ENCODE measurements at places on chromosomes 3 and 15.
A peak's percentile ranks its signal among the peaks of the same experiment; 100 is the strongest.

DNA sequence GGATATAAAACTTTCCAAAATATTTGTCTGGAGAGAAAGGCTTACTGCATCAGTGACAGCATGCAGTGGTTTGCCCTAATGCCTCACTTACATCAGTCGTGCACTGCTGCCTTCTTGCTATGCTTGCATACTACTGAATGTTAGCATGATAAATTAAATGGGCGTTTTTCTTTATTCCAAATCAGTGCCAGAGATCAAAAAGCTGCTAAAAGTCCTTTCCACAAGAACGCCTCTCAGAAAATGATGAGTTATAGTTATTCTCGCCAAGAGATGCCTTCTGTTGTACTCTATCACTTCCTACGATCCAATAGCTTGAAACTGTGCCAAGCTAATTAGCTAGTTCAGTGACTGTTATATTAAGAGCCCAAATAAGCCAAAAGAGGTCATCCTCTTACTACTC lies 345.8 kb upstream of the ROBO2 start:
- DNase-seq = no peak

GRCh38 chr15:57495041-57495440 lies 96.7 kb upstream of the MYZAP start:
- DNase-seq = no peak

DNA sequence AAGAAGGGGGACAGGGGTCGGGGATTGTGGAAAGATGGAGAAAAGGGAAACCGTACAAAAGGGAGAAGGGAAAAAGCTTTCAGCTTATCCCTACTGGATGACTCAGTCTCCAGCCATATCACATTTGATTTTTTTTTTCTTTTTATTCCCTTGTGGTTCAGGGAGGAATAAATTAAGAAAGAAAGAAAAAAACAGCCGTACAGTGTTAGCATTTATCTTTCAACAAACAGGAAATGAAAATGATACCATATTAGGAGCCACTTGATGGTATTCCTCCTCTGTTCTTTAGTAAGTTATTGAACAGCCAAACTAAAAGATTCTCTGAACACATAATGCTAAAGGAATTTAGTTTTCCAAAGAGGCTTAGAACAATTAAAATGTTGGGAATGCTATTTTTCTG lies 594.4 kb downstream of the FOXP1 start:
- no peak for DNase-seq

DNA sequence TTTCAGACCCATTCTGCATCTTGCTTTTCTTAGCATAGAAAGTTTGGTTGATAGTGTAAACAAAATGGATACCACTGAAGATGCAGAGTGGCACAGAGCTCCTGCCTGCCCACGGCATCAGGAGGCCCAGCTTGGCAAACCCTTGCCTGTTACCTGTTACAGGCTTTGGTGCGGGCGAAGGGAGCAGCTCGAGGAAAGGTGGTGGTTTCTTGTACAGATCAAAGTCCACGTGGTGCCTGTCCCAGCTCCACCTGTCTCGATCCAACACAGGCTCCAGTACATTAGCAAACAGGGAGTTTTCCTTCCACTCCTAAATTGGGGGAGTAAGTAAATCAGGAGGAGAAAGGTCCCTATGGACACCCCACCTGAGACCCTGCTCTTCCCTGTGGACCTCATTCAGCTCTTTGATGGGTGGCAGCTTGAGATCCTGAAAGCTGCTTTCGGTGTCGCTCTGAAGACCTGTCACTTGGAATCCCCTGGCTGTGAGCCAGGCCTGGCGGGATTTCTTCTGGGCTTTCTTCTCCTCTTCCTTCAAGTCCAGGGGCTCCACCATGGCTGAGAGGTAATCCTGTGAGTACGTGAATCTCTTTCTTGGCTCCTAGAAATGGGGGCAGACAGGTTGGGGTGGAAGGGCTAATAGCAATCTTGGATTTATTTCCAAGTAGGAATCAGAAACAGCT lies 35.7 kb downstream of the ACAD9 start:
- no peak for DNase-seq

DNA sequence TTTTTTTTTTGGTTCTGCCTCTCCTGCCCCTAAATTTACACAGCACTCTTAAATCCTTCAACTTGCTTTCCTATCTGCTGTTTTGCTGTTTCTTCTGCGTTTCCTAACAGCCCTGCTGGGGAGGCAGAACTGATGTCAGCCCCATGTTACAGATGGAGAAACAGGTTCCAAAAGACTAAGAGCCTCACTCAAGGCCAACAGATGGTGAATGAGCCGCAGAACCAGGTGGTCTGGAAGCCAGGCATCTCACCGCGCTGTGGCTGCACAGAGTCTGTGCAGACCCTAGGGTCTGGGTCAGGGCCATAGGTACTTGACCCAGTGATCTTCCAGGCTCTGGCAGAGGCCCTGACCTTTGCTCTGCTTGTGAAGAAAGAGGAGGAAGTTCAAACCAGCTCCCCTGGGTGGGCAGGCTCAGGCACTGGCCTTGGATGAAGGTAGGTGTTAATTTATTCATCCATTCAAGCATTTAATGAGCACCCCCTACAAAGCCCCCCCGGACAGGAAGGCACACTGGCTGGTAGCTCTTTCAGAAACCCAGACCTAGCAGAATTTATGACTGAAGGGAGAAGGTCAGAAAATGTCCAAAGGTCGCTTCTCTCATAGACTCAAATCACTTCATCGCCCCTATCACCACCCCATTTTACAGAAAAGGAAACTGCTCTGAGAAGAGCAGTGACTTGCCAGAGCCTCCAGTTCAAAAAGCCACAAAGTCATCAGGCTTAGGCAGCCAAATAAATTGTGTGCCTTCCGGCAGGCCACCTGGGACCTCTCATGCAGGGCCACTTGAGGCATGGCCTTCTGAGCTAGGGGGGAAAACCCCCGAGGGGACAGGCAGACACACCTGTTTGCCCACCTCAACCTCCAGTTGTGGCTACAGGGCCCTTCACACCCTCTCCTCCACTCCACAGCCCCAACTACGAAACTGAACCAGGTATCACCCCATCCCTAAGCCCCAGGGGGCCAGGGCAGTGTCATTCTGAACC lies 2.7 kb downstream of the CHDH start:
- no peak for DNase-seq

DNA sequence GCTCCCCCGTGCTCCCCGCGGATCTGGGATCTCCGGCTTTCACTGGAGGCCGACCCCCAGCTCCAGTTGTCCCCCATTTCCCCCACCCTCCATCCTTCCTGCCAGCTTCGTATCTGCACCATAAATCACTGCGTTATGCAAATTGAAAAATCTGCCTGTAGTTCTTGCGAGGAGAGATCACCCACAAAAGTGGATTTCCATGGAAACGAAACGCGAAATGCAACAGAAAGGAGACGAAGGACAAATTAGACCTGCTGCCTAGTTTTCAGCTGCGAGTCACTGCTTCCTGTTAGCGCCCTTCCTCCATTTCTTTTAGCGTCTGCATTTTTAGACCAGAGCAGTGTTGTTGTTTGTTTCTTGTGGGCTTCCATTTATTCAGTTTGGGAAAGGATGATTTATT lies 127.1 kb upstream of the ATP10A start:
- no peak for DNase-seq

GRCh38 chr15:71106802-71107500 lies 8.3 kb upstream of the THSD4 start:
- DNase-seq = no peak

GRCh38 chr3:123884203-123884831 lies at the start of gene MYLK:
MYLK (minus strand) TSS chr3:123884332; CDS start chr3:123793841, 90,491 bp downstream.
- DNase-seq = peak; percentile 8

- no peak for DNase-seq
Measured at GRCh38 chr15:95091444-95091843, 860.1 kb downstream of the MCTP2 start.

DNA sequence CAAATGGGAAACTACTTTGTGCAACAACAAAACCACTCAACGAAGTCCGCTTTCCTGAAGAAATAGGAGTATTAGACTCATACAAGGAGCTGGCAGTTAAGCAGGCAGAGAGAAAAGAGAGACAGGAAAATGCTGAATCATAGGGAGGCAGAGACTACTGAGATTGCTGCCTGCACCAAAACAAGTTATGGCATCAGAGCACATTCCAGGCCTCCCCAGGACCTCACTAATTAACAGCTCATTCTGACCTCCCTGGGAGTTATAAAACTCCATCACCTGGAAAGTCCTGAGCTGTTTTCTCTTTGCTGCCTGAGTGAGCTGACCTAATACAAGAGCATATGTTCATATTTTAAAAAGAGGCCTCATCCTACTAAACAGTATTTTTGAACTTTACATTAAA lies 741.0 kb downstream of the MCTP2 start:
- no peak for DNase-seq

GRCh38 chr3:185847506-185847905 lies 22.7 kb upstream of the IGF2BP2 start:
- DNase-seq = no peak

DNA sequence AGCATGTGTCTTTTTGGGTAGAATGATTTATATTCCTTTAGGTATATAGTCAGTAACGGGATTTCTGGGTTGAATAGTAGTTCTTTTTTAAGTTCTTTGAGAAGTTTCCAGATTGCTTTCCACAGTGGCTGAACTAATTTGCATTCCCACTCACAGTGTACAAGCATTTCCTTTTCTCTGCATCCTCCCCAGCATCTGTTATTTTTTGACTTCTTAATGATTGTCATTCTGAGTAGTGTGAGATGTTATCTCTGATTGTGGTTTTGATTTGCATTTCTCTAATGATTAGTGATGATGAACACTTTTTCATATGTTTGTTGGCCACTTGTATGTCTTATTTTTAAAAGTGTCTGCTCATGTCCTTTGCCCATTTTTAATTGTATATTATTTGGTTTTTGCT lies 337.6 kb downstream of the EFHB start:
- DNase-seq = no peak

GRCh38 chr3:72628065-72628464 lies 220.2 kb downstream of the SHQ1 start:
- DNase-seq = no peak

All from occipital lobe (tissue), 3 donors.